ENCODE measurements at places on chromosomes 16 and 17.

- no peak for DNase-seq
Observed at GRCh38 chr17:77798031-77798430, 160.5 kb upstream of the TNRC6C start.

DNA sequence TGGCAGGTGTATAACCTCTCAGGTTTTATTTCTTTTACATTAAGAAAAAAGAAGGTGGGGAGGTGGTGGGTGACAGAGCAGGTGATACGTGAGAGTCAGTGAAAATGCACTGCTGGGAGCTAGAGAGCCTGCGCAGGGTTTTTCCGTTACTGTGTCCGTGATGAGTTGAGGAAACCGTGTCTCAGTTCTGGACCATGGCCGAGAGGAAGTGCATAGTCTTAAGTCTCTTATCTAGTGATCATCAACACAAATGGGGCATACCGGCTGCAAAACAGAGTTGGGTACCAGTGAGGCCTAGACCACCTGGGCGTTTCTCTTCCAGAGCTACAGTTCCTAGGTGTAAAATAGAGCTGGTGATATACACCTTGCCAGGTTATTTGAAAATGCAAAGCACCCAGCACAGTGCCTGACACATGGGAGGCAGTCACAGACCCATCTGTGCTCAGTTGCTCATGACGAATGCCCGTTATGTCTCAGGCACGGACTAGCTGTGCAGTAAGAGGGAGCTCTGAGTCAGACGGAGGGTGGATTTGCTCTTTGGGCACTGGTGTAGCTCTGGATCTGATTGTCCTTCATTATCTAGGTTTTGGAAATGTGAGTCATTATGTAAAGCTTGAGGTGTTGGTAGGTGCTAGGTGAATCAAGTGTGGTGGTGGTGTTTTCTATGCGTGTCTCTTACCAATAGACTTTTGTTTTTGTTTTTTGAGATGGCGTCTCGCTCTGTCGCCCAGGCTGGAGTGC lies 60.9 kb downstream of the RPTOR start:
- DNase-seq: peak; percentile 67

DNA sequence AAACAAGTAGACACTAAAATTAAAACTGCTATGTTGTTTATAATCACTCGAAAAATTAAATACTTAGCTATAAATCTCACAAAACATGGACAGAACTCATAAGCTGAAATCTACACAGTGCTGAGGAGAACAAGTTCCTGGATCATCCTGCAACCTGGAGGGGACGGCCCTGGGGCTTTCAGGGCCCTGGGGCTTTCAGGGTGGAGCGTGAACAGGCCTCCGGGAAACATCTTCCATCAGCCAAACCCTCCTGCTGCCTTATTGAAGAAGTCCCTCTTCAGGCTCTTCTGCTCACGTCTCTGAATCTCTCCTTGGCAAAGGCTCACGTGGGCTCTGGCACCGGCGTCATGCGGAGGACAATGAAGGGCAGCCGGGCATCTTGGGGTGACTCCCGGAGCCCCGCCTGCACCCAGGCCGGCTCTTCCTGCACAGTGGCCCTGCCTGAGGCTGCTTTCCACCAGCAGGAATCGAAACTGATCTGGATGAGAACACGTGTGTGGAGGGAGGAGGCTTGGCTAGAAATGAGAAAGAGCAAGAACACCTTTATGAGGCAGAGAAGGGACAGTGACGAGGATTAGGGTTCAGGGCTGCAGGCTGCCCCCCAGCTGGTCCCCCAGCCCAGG lies 127.3 kb downstream of the CDRT15L2 start:
- no peak for DNase-seq

DNA sequence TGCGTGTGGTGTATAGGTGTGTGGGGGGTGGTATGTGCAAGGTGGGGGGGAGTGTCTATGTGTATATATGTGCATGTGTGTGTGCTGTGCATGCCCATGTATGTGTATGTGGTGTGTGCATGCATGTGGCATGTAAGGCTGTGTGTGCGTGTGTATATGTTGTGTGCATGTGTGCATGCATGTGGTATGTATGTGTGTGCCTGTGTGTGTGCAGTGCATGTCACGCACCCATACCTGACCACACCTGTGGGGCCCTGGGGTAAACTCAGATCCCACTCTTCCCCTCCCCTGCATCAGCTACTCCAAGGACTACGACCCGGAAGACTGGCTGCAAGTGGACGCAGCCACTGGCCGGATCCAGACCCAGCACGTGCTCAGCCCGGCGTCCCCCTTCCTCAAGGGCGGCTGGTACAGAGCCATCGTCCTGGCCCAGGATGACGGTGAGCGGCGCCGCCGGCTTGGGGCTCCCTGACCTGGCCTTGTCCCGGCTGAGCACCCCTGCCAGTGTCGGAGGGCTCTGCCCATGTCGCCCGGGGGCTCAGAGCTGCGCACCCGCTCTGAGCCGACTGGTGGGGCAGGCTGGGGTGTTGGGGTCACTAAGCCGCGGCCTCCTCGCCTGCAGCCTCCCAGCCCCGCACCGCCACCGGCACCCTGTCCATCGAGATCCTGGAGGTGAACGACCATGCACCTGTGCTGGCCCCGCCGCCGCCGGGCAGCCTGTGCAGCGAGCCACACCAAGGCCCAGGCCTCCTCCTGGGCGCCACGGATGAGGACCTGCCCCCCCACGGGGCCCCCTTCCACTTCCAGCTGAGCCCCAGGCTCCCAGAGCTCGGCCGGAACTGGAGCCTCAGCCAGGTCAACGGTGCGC lies 9.1 kb downstream of the SLC22A31 start:
- DNase-seq: no peak
